Kasumi-1 (cell line): ENCODE measurements at places on chromosomes 2 and 18.

- no peak for DNase-seq
Observed at GRCh38 chr2:83079007-83079406, 1380.1 kb downstream of the SUCLG1 start.

DNA sequence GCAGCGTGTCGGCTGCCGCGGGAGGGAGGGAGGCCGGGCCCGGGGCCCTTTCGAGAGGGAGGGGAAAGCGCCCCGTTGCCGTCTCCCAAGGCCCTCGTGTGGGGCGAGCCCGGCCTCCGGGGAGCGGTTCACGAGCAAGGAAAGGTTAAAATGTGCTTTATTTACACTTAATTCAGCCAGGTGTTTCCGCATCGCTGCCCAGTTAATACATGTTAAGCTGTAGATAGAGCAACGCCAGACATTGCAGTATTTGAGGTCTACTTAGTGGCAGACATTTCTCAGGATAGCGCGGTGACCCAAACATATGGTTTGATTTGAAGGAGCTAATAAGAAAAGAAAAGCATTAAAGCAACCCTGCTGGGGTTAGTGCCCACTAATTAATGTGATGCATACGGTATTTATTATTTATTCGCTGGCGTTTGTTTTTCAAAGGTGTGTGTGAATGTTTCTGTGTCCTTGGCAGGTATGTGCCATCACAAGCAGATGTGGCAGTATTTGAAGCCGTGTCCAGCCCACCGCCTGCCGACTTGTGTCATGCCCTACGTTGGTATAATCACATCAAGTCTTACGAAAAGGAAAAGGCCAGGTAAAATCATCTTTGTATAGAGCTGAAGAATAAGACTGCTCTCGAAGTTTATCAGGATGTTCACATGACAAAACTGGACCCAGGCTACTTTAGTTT, 571 bp downstream of the EEF1B2 start:
- no peak for DNase-seq

DNA sequence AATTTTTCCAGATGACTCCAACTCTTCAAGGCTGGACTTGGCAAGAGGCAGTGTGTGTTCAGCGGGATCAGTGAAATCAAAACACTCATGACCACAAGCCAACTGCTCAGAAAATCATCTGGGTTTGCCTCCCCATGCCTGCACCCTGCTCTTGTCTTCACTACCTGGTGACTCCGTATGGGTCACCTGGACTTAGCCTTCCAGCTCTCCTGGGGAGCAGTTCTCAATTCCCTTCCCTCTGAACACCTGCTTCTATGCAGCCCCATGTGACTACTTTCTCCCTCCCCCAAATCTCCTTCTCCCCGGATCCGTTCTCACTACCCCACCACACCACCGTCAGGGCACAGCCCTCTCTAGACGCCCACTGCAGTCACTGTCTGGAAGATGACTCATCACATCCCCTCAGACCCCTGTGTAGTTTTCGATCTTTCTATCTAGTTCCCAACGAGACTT, 130.2 kb upstream of the ID2 start:
- no peak for DNase-seq

DNA sequence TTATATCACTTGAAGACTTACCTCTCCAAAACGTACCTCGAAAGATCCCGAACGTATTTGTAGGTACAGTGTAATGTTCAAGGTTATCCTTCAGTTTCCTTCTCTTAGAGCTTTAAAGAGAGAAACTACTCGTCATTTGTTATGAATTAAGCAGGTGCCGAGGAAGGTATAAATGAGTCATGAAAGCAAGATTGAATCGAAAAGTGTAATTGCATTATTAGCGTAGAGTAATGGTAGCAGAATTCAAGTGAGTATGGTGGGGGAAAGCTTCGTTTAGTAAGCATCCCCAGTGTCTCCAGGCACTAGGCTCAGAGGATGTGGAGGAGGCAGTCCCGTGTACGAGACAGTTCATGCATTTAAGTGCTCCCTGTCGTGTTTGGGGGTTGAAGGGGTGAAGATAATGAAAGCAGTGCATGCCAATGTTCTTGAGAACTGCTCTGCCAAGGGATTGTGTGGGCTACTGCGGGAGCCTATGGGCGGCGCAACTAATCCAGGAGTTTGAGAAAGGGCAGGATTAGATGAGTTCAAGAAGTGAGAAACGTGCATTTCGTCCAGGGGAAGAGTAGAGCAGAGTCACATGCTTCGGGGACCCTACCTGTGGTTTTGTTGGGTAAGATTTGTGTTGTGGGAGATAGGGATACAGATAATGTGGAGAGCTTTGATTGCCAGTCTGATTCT, 858 bp downstream of the POLR1B start:
- peak; percentile 32 for DNase-seq

DNA sequence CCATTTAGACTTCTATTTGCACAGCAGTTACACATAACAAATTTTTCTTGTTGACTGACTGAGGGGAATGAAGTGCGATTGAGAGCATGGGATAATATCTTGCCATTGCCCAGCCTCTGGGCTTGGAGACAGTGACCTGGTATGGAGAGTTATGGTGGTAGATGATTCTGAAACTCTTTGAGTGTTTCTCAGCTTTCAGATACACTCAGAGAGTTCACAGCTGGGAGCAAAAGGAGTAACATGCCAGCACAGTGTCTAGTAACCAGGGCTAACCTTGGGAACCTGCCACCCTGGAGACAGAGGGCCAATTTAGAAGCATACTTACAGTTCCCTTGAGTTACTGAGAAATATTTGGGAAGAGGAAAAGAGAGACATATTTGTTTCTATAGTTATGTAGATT, 1099.3 kb upstream of the CELF4 start:
- no peak for DNase-seq

DNA sequence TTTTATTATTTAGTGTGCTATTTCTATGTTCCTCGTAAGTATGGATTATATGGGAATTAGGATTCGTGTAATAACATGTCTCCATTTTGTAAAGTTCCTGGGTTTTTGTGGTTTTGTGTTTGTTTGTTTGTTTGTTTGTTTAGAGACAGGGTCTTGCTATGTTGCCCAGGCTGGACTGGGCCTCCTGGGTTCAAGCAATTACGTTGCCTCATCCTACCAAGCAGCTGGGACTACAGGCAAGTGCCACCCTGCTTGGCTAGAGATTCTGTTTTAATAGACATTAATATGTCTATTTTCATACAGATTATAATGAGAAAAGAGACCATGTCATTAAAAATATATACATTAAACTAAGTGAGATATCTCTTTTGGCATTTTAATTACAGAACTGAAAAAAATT, 35.2 kb upstream of the OTX1 start:
- no peak for DNase-seq

DNA sequence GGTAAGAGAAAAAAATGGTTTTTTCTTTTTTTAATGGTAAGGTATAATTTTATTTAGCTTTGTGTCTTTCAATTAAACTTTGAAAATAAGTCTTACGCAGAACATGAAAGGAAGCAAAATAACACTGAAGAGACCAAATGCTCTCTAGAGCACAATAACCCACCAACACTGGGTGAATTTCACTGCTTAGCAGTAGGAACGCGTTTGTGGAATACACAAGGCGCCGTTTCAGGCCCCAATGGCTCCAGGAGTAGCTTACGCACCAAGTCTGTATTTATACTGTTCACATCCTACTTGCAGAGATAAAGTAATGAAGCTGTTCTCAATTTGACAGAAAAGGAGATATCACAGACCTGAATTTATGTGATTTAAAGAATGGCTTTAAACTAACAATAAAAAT, 23.5 kb downstream of the RPL31 start:
- no peak for DNase-seq
